ENCODE measurements at places on chromosomes 11 and 22.

GRCh38 chr11:35785287-35786167, 123.0 kb downstream of the TRIM44 start:
- DNase-seq = no peak

- no peak for DNase-seq
Observed at GRCh38 chr22:46891382-46891951, 129.0 kb downstream of the TBC1D22A start.

DNA sequence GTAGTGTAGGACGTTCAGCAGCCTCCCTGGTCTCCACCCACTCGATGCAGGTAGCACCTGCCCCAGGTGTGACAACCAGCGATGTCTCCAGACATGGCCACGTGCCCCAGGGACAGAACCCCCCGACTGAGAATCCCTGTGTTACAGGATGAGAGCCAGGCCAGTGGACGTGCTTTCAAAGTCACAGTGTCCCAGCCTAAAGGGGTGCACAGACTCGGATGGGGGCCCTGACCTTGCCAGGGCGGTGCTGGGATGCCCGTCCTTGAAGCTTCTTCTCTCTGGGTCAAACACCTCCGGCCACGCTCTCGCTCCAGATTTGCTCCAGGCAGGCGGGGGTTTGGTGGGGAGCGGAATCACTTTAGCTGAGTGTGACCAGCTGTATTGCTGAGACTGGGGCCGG, 23.3 kb upstream of the GAL start:
- DNase-seq = no peak

DNA sequence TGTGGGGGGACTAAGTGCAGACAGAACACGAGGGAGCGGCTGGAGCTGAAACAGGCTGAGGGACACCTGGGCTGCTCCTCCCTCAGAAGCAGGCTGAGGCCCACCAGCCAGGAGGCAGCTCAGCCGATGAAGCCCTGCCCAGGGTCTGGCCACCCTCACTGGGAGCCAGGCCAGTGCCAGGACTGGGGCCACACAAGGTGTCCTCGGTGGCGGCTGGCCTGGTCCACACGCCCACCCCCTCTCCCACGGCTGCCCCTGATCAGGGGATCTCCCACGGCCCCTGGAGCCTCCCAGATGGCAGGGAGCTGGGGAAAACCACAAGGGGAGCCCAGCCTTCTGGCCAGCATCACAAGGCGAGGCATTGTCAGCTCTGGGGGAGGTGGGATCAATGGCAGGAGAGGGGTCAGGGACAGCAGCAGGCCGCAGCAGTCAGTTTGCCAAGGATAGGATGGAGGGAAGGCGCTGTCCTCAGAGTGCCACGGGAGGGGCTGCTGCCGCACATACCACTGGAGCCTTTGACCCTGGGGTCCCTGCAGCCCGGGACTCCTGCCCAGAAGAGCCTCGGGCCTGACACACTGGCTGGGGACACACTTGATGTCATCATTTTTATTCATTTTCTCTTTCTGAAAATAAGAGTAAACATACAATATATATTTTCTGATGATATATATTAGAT, 11.7 kb upstream of the RASL10A start:
- DNase-seq = no peak

DNA sequence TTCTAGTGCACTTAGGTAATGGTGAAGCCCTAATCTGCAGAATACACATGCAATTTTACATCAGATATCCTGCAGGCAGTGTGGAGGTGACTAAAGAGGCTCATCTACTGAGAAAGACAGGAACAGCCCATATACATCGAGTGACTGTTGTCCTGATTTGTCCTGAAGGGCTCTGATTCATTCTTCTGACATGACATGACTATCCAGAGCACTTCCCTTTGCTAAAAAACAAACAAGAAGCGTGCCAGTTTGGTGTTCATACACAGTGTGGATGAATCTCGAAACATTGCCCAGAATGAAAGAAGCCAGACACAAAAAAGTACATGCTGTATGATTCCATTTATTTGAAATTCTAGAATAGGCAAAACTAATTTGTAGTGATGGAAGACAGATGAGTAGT, 48.0 kb upstream of the AMPD3 start:
- DNase-seq = no peak

DNA sequence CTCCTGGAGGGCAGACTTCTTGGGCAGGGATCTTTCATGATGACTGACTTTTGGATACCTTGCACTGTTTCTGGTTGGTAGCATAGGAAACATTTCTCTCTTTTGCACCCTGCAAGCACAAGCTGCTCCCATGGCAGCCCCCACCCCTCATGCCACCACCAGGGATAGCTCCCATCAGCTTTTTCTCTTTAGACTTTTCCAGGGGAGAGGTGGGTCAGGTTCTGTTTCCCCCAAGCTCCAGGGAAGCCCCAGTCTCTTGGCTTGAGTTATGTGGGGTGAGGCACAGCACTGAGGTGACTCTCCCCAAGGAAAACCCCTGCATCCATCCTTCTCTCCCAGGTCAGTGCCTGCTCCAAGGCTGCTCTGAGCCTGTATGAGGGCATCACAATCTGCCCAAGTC, 22.5 kb downstream of the LRRC32 start:
- no peak for DNase-seq

DNA sequence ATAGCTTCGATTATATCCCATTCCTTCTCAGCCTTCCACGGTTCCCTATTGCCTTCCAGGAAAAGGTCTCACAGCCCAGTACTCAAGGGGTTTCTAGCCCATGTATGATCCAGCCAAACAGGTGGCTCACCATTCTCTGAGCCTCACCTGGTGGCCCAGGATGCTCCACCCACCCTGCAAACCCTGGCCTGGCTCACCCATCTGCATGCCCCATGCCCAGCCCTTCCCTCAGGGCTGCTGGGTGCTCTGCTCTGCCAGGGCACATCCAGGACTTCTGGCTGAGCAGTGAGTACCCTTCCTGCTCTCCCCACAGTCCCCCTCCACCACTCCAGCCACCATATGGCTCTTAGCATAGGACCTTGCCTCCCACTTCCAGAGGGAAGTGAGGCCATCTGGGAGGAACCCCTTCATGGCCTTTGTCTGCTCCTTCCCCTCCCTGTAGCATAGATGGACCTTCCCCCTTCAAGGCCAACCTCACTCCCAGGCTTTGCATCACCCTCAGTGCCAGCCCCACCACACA, 5.8 kb upstream of the RCOR2 start:
- DNase-seq = no peak

DNA sequence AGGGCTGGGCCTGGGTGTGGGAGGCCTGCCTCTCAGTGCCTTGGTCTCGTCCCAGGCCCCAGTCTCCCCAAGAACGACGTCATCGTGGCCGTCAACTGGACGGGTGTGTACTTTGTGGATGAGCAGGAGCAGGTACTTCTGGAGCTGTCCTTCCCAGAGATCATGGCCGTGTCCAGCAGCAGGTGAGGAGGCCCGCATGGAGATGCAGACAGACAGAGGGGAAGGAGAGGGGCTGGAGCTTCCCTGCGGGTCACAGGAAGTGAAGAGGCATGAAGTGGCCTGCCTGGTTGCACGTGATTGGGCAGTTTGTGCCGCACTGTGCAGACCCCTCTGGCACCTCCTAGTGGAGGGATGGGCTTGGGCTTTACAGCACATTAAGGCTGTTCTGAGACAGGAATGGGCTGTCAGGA, 70.4 kb downstream of the MYO7A start:
- DNase-seq = no peak
